ENCODE measurements at places on chromosomes 6 and 20. TPM values are rescaled to one million over a fixed set of nuclear protein-coding genes. Genes with fewer than 3 reads are reported as not detected.

- DNase-seq, result no peak
These were observed 61.9 kb upstream of the CARMIL1 start for GRCh38 chr6:25217302-25217701.

- DNase-seq, result no peak
These were observed 141.7 kb upstream of the CARMIL1 start for GRCh38 chr6:25137480-25137879.

- DNase-seq, result no peak
These were observed 214.5 kb downstream of the SOX4 start for GRCh38 chr6:21808045-21808470.

DNA sequence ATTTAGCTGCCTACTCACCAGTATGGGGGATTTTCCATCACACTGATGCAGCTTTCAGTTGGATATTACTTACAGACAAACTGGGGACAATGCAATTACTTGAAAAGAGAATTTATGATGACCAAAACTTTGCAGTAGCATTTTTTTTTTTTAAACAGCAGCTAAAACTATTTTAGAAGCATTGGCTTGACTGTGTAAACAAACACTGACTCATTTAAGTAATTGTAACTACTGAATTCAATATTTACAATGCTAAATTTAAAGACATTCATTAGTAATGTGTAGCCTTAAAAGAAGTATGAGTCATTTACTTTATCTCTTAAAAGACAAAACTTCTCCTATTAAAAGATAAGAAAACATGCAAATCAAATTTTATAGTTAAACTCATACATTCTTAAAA is 295.9 kb upstream of the FERMT1 start:
- DNase-seq, result no peak

GRCh38 chr6:88882536-88882935 is 80.9 kb downstream of the RNGTT start:
- no peak for DNase-seq

- DNase-seq, result no peak
These were observed 150.9 kb downstream of the MYLK4 start for GRCh38 chr6:2599817-2600216.

DNA sequence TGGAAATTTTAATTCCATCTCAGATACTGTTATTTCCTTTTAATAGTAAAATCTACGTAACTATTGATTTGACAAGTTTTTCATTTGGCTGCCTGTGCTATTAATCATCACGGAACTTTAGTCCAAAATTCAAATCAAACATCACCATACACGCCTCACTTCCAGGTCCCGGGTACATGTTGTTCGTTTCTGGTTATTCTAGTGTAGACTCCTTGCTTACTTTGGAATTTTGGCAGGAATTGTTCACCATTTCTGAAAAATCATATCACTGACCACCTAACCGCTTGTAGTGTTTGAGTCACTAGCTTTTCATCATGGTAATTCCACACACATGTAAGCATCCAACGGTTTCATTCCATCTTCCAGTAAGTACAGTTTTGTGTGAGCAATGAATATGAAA is 98.0 kb upstream of the NHSL1 start:
- no peak for DNase-seq

The SAMD3 gene
- 0.81 TPM for total RNA-seq

The PAK5 gene
- total RNA-seq, result 0.28 TPM

The LY6G5C gene
- total RNA-seq, result not detected

The UST gene
- total RNA-seq, result 25.3 TPM
